Chondrocyte (in vitro differentiated cells): ENCODE measurements at places on chromosomes 4 and X.

DNA sequence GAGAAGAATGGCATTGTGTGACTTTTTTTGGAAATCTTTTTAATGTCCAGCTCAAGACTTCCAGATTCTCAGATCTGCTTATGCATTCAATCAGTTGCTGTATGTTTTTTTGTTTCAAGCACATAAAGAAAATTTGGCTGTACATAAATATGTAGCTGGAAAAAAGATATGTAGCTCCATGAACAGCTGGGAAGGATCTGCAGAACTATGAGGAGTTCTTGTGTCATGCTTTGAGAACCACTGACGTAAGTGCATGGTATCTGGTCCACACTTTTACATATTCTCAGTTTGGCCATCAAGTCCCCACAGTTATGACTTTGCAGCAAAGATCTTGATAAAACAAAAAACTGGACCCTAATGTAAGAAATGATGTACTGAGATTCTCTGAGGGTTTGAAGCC is 165.9 kb downstream of the KIT start:
- DNase-seq, result no peak

DNA sequence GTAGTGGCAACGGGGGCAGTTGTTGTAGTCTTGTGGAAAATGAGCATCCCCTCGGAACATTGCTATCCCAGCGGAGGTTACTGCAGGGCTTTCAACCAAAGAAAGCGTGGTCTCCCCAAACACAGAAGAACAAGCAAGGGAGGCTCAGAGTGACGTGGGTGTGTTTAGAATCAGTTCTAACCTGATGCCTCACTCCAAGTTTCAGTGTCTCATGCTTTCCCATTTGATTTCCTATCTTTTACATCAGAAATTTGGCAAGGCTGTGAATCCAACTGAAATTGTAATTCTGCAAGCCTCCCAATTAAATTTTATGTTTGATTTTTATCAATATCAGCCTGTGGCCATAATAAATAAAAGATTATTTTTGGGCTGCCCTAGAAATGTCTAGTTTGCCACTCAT is 156.1 kb upstream of the LNX1 start:
- DNase-seq, result no peak

- no peak for DNase-seq
Measured at GRCh38 chrX:43975796-43976195, 2.6 kb upstream of the NDP start.

DNA sequence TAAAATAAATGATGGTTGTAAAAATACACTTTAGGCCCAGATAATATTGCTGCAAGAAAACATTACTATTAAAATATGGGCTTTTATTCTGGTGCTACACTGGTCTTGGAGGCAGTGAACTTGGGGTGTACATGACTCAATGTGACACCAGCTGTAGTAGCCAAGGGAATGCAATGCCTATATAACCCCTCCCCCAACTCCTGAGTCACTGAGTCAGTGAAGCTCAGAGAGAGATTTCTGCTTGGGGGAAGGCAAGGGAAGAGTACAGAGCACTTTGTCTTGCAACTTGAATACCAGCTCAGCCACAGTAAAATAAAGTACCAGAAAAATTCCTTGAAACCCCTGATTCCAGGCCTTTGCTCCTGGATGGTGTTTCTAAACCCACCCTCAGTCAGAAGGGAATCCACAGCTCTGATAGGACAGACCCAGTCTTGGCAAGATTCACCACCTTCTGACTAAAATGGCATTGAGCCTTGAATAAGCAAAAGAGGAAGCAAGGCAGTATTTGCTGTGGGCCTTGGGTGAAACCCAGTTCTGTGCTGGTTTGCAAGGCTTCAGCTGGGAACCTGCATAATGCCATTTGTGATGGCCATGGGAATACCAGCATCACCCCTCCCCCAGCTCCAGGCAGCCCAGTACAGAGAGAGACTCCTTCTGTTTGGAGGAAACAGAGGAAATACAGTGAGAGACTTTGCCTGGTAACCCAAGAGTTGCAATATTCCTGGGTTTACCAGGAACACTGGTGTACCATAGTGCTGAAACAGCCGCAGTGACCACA is 209.9 kb downstream of the IQCM start:
- DNase-seq, result no peak

DNA sequence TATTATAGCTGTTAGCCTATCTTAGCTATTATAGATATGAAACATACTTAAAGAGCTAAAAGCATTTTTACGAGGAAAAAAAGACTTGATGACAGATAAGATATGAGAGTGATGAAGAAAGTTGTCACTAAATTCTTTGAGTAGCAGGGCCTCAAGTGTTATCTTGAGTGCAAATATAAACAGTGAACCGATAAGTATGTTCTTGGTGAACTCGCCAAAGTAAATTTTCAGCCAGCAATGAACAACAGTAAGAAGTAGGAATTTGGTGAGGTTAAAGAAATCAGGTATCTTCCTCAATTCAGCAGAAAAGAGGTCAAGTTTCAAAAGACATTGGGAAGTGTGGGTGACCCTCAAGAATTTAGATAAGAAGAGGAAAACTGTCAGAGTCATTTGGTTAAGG is 471.8 kb upstream of the FTHL17 start:
- DNase-seq, result no peak

GRCh38 chr4:89469930-89470375 is 162.4 kb upstream of the GPRIN3 start:
- no peak for DNase-seq

- no peak for DNase-seq
Measured at GRCh38 chr4:78345237-78345636, 206.3 kb upstream of the ANXA3 start.

DNA sequence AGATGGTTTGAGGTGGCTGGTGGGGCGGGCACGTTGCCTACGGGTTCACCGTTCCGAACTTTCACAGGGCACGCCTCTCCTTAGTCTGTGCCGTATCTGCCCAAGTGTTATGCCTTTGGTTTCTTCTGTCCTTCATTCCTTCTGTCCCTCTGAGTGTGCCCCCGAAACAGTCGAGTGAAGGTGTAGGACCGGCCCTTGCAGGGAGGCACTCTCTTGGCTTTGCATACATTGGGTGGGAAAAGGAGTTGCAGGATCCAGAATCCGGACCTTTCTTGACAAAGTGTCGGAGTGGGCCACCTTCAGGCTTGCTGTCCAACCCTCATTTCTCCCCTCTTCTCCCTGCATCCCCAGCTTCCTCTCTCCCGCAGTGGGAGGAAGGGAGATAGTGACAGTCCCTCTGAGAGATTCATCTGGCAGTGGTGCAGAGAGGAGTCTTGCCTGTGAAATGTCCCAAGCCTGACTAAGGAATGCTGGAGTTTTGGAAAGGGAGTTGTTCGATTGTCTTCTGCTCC is 569 bp downstream of the ARFIP1 start:
- no peak for DNase-seq
